Activated CD4-positive, alpha-beta T cell treated with anti-CD3 and anti-CD28 coated beads for 1 hour (primary cell): ENCODE measurements at places on chromosomes 5 and 9.

GRCh38 chr5:78753093-78753531, 104.5 kb upstream of the LHFPL2 start:
- DNase-seq: no peak

DNA sequence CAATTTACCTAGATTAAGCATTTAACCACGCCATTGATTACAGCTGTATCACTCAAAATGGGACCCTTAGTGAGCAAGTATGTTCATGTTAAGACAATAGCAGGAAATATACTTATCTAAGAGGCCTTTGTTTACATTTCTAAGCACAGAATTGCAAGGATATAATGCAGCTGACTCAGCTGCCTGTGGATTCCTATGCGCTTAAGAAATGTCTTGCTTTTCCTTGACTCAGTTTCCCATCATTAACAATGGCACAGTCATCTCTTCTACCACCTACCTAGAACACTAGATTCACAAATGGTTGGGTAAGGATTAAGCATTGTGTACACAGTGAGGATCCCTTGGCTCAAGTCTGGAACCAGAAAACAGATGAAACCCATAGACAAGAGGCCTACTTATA, 163.8 kb downstream of the TSSK1B start:
- no peak for DNase-seq

- DNase-seq: peak; percentile 36
These were observed at the start of gene CCNO for GRCh38 chr5:55232985-55233928. Gene CCNO, minus strand, starts transcription at chr5:55233608. Its CDS starts 85 bp downstream, at chr5:55233523.

DNA sequence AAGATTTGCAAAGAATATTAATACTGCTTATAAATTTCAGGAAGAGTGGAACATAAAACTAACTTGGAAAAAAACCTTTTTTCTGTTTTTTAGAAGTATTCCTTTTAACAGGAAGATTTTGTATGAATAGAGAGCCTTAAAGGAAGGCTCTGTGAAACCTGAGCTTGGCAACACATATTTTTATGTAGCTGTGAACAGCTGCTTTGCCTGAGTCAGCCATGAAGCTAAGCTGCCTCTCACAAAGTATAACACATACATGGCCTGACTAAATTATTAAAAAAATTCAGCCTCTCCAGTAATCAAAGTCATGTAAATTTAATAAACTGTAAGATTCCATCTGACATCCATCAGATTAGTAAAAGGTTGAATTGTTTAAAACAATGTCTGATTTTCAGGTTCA, 547.5 kb downstream of the ELAVL2 start:
- DNase-seq: no peak

GRCh38 chr9:97925497-97926334, 3.4 kb upstream of the TRMO start:
- DNase-seq: no peak

DNA sequence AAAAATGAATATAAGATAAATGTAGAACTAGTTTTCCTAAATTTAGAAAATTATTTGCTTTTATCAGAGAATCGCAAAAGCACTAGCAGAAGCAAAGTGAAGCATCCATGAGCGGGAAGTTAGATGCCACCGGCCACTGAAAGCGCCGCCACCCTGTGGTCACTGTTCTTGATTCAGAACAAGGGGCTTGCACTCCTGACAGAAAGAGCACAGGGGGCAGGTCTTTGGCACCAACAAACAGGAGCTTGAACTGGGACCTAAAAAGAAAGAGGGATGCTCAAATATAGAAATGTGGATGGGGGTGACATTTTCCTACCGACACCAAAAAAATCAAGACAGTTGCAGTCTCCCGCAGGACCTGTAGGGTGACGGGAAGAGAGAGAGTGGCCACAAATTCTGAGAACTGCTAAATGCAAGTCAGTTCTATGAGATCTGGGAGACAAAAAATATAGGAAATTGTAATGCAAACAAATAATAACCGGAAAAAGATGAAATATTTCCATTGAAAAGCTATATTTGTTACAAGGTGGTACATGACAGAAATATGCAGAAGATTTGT, 144.3 kb downstream of the CDH12 start:
- DNase-seq: no peak

- no peak for DNase-seq
These were observed 73.0 kb downstream of the MRPS27 start for GRCh38 chr5:72246954-72247442.

- DNase-seq: no peak
These were observed 39.2 kb downstream of the TLE4 start for GRCh38 chr9:79610791-79611614.
